ENCODE measurements at places on chromosomes 3 and 15.

DNA sequence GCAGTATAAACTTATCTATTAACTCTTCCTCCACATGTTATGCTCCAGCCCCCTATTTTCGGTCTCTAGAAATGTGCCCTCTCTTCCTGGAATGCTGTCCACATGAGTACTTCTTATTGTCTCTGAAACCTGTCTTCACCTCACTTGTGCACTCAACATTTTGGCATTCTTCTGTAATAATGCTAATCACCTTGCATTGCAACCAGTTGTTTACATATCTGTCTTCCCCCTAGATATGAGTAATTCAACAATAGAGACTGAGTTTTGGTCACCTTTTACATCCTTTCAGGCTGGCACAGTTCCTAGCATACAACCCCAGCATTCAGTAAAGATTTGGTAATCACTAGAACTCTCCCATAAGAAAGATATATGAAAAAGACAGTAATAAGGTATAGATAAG is 17.2 kb downstream of the CCDC80 start:
- no peak for DNase-seq

DNA sequence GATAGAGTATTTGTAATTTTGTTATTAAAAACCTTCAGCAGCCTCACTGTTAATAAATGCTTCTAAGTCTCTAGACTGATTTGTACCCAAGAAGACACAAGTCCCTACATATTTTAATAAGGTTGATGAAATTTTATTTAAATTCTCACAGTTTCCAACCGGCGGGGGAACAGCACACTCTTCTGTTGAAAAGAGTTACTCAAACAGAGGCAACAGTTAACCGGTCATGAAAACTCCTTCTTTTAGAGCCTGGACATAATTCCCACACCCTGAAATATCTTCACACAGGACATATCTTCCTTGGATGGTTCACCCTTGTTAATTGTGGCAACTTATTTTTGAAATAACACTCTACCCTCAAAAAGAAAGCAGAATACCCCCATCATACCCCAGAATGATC is 278.8 kb downstream of the FOXP1 start:
- DNase-seq: peak; percentile 23

GRCh38 chr3:148827585-148827984 is at the start of gene CPB1:
CPB1 (plus strand) TSS chr3:148827811; CDS start chr3:148827824, 13 bp downstream.
- DNase-seq: no peak

DNA sequence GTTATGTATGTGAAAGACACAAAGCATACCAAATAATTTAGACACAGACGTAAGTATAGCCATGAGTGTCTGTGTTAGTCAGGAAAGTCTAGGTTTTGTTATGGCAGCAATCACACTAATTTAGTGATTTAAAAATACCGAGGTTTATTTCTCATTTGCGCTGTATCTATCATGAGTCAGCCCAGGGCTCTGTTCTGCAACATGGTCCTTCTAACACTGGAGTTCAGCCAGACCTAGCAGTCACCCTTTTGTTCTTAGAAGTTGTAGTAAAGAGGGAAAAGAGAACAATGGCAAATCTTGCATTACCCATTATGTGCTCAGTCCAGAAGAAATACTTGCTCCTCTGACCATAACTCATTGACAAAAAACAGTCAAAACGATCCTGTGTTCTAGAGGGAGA is 311.5 kb downstream of the NLGN1 start:
- DNase-seq: no peak

DNA sequence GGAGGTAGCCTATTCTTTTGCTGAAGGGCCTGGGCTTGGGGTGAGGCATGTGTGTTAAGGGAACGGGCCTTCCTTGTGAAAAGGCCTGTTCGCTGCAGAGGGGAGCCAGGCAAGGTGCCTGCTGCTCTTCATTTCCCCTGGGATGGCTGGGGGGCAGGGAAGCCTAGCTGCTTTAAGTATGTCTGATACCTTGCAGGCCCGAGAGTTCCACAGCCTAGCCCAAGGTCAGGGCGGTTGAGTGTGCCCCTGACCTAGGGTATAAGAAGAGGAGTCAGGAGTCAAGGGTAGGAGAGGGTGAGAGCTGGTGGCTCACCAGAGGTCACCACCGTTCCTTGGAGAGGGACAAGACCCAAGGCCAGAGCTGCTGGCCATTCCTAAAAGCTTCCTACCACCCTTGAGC is 46.6 kb downstream of the UMPS start:
- DNase-seq: no peak

DNA sequence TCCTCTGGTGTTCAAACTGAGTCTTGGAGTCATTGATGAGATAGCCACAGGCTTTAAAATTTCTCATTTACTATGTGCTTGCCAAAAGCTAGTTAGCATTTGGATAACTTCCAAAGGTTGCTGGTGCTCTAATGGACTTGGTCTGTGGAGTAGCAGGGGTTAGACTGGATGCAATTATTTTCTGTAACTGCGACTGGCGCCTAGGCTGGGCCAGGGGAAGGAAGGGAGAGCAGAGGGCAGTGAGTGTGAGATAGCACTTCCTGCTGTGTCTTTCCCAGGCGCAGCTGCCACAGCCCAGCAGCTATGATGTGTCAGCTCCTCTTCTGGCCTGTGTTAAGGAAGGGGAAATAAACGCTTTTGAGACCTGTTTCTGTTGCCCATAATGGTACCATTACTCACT is 98.6 kb downstream of the MYRIP start:
- DNase-seq: no peak

DNA sequence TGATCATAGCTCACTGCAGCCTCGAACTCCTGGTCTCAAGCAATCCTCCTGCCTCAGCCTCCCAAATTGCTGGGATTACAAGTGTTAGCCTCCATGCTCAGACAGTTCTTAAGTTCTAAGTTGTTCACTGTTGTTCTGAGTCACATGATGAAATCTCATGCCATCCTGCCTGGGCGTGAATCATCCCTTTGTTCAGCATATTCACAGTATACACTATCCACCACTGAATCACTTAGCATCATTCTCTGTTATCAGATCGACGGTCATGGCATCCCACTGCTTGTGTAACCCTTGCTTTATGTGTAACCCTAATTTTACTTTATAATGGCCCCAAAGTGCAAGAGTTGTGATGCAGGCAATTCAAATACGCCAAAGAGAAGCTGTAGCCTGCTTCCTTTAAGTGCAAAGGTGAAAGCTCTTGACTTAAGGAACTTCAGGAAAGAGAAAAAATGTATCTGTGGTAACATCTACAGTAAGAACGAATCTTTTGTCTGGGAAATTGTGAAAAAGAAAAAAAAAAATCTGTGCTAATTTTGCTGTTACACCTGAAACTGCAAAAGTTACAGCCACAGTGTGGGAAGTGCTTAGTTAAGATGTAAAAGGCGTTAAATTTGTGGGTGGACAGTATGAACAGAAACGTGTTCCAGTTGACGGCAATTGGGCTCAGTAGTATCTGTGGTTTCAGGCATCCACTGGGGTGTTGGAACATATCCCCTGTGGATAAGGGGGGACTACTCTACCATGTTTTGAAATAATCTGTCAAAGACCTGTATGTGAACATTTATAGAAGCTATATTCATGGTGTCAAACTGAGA is 80.6 kb downstream of the PCOLCE2 start:
- DNase-seq: peak; percentile 74

GRCh38 chr3:149701977-149702350 is 44.1 kb upstream of the WWTR1 start:
- DNase-seq: no peak

- no peak for DNase-seq
Measured at GRCh38 chr3:66153481-66154443, 67.0 kb upstream of the SLC25A26 start.

- no peak for DNase-seq
Measured at GRCh38 chr3:31851278-31851677, 129.8 kb downstream of the OSBPL10 start.

GRCh38 chr3:194748225-194748624 is 62.5 kb downstream of the FAM43A start:
- DNase-seq: no peak

DNA sequence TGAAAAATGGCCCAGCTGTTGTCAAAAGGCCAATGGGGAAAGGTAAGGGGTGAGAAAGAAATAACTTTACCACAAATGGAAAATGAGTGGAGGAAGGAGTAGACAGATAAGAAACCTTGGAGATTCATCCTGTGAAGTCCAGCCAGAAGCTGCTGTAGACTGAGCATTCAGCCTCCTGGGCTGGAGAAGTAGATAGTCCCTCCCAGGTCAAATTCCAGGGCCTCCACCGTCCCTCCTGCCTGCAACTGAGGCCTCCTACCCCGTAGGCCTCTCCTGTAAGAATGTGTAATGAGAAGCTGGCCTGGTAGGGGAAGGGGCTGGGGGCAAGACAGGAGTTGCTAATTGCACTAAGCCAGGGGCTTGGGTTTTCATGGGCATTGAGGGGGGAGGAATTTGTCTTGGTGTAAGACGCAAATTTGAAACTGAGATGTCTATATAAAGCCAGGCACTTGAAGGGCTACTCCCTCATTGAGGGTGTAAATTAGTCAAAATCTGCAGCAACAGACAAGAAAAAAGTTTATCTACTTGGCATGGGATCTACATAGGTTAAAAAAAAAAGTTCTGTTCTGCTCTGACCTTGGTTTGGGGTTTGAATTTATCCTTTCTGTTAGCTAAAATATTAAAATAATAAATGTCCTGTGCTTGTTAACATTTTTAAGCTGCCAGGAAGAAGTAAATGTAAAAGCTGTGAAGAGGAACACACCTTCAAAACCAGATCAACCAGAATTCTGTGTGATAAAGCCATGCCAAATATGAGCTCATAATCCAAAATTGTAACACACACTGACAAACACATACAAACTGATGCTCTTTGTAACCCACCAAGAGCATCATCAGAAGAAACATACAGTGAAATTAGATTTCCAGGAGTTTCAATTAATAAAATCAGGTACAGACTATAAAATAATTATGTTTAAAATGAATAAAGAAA is 1.7 kb upstream of the RBP2 start:
- DNase-seq: no peak

- DNase-seq: no peak
Measured at GRCh38 chr3:191139736-191140135, 59.3 kb upstream of the OSTN start.

- DNase-seq: peak; percentile 77
Measured at GRCh38 chr3:707041-707440, 385.8 kb upstream of the CNTN6 start.

GRCh38 chr15:51966192-51966591 is 5.4 kb downstream of the LEO1 start:
- DNase-seq: no peak

DNA sequence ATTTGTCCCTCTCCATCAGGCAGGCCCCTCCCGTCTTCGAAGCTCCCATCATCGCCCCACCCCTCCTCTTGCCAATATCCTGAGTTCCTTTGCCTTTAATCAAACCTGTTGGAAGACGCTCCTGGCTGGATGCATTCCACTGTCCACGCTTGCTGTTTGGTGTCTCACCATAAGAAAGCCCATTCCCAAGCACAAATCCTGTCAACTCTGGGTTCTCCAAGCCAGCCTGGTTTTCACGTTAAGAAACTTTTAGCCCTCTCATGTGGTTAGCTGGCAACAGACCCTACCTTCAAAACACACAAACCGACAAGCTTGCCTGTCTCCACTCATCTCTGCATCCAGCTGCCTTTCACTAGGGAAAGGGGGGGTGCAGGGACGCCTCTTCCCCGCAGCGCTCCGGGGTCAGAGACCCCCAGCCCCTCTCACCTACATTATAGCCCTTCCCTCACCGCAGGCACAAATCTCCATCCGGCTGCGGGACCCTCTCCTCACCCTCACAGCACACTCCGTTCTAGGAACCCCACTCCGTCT is 1.1 kb downstream of the GORASP1 start:
- DNase-seq: peak; percentile 8

- no peak for DNase-seq
Measured at GRCh38 chr3:31254483-31254882, 278.2 kb upstream of the STT3B start.

GRCh38 chr15:58748040-58748851 is 1.3 kb downstream of the ADAM10 start:
- no peak for DNase-seq

GRCh38 chr3:160693191-160693590 is 16.2 kb downstream of the ARL14 start:
- DNase-seq: no peak

- DNase-seq: no peak
Measured at GRCh38 chr15:34297059-34297458, 40.5 kb downstream of the SLC12A6 start.

GRCh38 chr3:168876346-168877035 is 780.8 kb upstream of the GOLIM4 start:
- DNase-seq: no peak

DNA sequence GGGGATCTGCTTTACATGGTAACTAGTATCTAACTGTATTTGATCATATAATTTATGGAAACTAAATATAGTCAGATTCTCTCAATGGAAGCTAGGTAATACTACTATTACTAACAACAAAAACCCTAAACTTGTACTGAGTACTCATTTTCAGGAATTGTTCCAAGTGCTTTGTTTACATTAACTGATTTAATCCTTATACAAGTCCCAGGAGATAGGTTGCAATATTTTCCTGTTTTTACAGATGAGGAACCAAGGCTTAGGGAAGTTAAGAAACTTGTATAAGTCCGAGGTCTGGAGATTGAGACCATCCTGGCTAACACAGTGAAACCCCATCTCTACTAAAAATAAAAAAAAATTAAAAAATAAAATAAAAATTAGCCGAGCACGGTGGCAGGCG is 7.5 kb upstream of the MTHFS start:
- no peak for DNase-seq

DNA sequence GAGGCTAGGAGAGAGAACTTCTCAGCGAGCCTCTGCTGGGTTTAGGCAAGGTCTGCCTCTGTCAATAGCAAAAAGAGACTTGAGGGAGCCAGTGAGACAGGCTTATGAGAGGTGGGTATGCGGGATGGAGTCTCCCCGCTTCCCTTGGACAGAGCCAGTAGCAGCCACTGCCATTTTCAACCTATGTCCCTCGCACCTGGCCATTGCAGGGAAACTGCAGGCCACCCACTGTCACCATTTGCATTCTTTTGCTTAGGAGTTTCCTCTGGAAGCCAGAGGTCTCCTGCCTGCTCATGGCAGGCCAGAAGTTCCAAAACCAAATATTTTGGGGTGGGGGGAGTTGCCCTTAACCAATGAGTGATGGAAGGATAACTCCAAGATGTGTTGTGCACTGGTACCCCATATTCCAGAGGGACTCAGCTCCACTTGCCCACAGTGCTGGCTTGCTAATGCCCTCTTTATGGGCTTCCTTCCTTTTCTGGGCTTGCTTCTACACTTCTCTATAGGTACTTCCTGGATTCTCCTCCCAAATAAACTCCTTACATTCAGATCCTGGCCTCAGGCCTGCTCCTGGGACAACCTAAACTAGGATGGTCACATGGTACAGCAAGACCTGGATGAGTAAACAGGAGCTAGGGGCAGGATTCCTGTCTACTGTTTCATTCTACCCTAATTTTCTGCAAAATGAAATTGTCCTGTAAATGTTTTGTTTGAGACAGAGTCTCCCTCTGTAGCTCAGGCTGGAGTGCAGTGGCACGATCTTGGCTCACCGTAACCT is 108.9 kb upstream of the PROK2 start:
- no peak for DNase-seq

DNA sequence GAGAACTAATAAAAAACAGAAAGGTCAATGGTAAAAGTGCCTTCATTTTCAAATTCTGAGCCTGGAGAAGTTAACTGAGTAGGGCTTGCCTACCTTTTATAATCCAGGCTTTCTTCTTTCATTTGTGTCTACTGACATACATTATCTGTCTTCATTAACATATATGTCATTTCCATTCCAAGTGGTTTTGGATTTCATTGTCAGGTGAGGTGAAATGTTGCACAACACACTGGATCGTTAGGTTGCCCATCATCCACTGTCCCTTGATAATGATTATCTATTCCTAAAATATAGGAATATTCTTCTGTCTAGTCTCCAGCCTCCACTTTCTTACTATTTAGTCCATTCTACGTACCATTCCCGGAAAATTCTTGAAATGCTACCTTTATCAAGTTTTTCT is 55.0 kb upstream of the CP start:
- DNase-seq: no peak

- no peak for DNase-seq
Measured at GRCh38 chr15:64001148-64001547, 45.1 kb downstream of the DAPK2 start.
